ENCODE measurements at places on chromosomes 7 and 10.

- DNase-seq, result no peak
Measured at GRCh38 chr7:1690359-1690958, 20.4 kb downstream of the ELFN1 start.

- DNase-seq, result no peak
Measured at GRCh38 chr10:8498881-8499280, 444.4 kb downstream of the GATA3 start.

GRCh38 chr7:47367369-47367768, 214.5 kb downstream of the TNS3 start:
- DNase-seq, result no peak

DNA sequence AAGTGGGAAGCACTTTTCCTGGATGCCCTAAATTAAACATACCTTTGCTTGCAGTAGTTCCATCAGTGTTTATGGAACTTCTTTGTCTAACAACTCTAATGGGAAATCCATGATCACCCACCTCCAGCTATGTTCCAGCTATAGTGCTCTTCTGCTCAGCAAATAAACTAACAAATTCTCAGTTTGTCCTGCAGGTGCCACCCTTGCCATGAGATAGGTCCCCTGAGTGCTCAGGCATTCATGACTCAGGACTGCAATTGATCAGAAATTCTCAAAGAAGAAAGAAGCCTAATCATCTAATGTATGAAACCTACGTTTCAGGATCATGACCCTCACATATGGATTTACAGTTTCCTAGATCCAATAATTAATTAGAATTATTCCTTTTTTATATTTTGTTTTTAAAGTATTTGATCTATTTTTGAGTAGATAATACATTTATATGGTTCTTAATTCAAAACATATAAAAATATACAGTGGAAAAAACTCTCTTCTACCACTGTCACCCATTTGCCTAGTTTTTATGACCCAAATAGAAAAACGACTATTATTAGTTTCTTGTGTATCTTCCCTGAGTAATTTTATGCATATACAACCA, 48.7 kb upstream of the DYNC1I1 start:
- DNase-seq, result no peak

- no peak for DNase-seq
Measured at GRCh38 chr10:49225218-49225876, 37.2 kb upstream of the TMEM273 start.

GRCh38 chr7:70570029-70570428, 561.9 kb upstream of the GALNT17 start:
- no peak for DNase-seq

DNA sequence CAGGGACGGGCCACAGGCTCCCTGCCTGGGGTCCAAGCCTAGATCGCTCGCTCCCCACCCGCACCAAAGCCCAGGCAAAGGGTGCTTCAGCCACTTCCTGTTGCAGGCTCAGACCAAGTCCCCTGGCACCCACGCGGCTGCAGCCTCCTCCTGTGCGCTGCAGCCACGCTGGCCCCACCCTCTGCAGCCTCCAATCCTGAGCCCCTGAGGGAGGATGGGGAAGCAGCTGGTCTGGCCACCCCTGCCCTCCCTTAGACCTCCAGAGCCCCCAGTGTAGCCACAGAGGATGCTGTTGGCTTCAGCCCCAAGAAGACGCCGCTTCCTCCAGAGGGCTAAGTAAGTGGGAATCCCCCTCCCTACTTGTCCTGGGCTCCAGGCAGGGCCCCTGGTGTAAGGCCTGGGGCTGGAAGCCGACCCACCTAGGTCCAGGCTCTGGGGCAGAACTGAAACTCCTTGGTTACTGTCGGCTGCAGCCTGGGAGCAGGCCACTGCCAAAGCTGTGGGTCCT, 9.4 kb downstream of the LIMK1 start:
- no peak for DNase-seq

- no peak for DNase-seq
Measured at GRCh38 chr7:69674701-69675182, 76.5 kb downstream of the AUTS2 start.

DNA sequence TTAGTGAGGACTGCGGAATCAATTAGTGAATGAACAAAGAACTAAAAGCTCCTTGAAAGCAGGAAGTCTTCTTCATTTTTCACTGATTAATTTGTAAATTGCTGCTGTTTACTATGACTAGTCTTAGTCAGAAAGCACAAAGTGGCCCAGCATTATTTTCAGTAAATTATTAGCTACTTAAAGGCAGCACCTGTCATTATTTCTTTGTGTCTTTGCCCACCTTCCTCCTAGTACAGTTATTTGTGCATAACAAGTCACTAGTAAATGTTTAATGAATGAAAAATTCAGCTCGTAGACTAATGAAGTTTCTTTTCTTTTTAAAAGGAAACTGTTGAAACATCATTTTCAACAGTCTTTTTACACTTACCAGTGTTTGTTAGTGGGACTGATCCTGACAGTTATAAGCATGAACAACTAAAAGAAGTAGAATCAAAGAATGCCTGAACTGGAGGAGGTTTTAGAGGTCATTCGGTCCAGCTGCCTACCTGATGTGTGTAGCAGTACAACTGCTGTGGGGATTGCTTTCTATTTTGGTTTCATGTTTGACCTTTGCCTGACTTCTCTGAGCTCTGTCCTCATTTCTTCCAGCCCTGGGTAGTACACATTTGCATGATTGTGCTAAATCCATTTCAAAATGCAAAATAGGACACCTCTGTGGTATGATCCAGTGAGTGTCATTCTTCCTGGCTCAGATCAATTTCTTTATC, 140.0 kb upstream of the PHYHIPL start:
- DNase-seq, result no peak

GRCh38 chr7:52463341-52463740, 572.1 kb upstream of the POM121L12 start:
- DNase-seq, result no peak

All from CD4-positive, alpha-beta T cell treated with Interleukin-4 for 4 hours (primary cell).